Activated CD4-positive, CD25-positive, alpha-beta regulatory T cell (primary cell): ENCODE measurements at places on chromosomes 4 and X.

- DNase-seq, result no peak
Measured at GRCh38 chr4:102815981-102816380, 11.4 kb downstream of the UBE2D3 start.

DNA sequence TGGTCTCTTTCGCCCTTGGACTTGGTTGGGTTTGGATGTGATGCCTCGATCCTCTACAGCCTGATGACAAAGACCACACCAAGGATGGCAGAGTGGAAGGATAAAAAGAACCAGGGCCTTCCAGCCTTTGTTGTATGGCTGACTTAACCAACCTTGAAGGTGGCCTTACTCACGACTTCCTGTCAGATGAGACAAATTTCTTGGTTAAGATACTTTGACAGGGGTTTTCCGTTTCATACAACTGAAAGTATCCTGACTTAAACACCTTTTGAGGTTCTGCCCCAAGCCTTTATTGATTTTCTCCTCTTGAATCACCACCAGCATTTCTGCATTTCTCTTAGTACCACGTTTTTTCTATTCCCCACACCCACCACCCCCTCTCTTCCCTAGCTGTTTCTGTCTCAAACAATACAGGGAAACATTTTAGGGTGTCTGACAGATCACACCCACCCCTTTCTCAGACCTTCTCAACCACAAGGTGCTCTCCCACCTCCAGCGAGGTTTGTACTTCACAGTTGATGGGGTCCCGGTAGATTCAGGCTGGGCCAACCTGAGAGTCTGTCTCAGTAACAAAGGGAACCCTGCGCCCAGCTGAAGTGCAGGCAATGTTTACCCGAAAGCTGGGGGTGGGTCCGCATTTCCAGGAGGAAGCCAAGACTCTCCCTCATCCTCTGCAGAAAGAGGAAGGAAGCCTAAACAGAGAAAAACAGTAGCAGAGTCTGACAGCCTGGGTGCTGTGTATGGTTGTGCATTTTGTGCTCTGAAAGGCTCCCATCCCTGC lies 5.0 kb upstream of the TSPAN5 start:
- no peak for DNase-seq

DNA sequence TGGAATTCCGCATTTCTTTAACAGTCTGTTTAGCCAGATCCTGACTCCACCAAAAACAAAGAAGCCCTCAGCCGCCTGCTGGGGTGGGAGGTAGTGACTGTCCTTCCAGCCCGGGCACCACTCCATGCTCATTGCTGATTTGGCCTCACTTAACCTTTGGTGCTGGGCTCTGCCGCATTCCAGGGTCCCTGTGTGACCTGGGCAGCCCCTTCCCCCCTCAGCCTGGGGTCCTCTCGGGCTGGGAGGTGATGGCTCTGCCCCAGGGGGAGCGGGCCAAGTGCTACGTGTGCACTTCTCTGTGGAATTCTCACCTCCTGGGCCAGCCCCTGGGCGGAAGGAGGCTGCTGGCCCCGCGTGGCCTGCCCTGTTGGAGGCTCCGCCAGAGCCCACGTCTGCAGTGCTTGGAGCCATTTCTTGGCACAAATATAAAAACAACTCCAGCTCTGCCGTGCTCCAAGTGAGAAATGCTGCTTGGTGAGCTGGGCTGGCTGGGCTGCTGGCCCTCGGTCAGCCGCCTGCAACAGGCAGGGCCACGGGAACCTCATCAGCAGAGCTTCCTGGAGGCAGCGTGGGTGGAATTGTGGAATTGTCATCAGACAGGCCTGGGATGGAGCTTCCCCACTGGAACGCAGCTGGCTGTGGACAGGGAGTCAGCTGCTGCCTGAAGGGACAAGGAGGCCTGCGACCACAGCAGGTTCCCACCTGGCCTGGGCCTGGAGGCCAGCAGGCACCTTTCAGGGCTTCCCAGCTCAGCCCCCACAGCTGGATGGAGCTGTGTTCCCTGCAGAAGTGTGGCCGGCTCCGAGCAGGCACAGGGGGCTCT lies 66.0 kb downstream of the TRMT44 start:
- DNase-seq, result no peak

DNA sequence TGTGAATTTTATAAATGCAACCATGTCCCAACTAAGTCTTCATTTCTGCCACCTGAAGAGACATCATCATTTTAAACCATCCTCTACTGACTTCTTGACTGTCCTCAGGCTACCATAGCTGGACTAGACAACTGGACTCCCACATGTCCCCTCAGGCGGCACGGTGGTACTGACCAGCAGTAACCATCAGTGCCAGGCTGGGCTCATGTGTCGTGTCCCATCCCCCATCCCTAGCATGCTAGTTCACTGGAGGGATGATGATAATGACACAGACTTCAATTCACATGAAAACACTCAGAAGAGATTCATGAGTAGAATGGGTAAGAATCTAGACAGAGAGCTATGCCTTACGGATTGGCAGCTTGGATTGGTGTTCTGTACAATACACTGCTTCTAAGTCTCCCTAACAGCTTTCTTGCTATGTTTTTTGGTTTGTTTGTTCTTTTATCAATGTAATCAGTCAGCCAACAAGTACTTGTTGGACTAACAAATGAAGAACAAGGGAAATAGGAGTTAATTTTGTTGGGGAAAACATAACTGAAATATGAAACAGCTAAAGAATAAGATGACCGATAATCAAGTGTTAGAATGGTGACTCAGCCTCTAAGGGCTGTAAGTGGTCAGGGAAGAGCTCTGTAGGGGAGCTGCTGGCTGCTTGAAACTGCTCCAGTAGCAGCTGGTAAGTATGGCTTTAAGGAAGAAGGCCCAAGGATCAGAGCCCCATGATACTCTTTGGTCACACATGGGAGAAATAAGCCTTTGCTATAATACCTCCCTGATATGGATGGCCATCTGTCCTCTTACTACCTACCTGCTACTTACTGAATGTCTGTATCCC lies 10.3 kb downstream of the ZDHHC9 start:
- no peak for DNase-seq

- DNase-seq, result no peak
Measured at GRCh38 chr4:60241866-60242265, 958.3 kb upstream of the ADGRL3 start.

GRCh38 chrX:45912316-45912715 lies 632.9 kb downstream of the ZNF674 start:
- no peak for DNase-seq

- no peak for DNase-seq
Measured at GRCh38 chr4:102604222-102604940, 103.2 kb downstream of the NFKB1 start.

DNA sequence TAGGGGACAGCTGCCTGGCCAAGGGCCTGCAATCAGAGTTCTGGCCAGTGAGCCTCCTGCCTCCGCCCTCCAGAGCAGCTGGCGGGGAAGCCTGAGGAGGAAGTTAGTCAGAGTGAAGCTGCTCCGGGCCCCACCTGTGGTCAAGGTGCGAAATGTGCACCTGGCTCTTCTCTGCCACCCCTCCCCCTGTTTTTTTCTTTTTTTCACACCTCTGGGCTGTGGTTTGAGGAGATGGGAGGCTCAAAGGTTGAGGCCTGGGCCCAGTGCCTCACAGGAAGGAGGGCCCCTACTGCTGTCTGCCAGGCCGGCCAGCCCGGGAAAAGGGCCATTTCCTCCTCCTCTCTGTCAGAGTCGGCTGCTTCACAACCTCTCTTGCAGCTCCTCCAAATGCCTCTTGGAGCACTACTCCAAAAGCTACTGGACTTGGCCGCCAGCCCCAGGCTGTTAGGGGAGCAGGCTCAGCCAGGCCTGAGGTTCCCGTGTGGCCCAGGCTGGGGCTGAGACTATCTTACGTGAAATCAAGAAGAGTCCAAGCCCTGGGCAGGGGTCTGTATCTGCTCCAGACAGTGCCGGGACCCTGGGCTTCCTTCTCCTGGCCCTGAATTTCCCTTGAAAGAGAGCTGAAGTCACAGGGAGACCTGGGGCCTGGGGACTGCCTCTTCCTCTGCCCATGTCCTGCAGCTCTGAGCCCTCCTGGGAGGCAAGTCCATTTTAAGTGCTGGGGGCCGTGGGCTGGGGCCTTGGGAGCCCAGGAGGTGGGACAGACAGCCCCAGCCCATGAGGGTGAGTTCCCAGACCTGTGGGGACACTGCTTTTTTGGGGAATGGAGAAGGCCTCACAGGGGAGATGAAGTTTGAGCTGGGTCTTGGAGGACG lies 4.5 kb upstream of the CXCR3 start:
- peak; percentile 3 for DNase-seq

DNA sequence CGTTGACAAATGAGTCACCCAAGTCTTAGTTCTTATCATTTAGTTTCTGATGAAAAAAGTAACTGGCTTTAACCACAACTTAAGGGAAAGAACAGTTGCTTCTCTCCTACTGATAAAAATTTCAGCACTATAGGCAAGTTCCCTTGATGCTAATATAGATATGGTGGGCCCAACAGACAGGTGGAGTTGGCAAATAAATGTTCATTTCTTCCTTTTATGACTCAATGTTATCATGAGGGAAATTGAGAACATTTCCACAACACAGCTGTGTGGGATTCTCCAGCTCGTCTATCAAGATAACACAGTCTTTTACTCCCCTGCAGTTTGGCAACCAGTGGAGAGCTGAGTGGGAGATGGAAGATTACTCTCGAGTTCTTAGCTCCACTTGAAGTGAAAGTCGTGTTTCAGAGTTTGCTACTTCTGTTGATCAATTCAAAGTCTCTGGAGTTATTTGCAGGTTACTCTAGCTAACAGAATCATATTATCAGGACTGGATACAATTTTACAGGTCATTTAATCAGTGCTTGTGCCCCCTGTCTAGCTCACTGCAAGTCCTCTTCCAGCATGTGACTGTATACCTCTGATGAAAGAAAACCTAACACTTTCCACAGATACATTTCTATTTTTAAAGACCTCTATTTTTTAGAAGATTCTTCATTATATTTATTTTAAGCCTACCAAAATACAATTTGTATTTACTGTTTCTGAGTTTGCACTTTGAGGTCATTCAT lies 270.6 kb upstream of the GK2 start:
- no peak for DNase-seq

DNA sequence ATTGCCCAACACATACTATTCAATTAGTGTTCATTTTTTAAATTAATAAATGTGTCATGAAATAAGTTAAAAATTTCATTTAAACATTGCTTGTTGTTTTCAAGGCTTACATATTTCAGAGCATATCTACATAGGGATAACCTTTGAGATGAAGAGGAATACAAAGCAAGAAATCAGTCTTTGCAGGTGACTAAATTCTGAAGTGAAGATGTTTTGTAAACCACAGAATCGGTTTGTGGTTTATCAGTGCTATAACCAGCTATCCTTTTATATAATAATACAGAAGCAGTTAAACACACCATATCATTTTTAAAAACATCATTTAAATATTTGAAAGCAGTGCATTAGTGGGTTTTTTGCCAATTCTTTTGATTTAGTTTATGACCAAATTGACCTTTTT lies 26.9 kb downstream of the FAM241A start:
- no peak for DNase-seq

DNA sequence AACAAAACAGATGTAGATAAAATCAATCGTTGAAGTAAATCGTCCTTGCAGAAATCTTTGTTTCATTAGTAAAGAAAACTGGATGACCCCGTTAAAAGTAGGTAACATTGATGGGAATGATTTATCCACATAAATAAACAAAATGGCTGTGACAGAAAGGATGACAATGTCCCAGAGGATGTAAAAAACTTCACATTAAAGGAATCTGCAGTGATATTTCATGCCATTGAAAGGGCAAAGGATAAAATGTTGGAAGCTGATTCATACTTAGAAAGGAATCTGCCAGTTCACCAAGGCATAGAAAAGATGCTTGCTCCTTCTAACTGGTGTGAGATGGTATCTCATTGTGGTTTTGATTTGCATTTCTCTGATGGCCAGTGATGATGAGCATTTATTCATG lies 24.2 kb upstream of the EPGN start:
- DNase-seq, result no peak

GRCh38 chr4:40763228-40763716 lies 13.5 kb downstream of the NSUN7 start:
- DNase-seq, result no peak

- no peak for DNase-seq
Measured at GRCh38 chr4:10577018-10577417, 107.5 kb downstream of the CLNK start.

- no peak for DNase-seq
Measured at GRCh38 chr4:105710678-105711077, 2.1 kb downstream of the GSTCD start.

GRCh38 chrX:31555506-31555905 lies 483.7 kb upstream of the FTHL17 start:
- DNase-seq, result no peak

GRCh38 chr4:79225360-79225759 lies 100.5 kb downstream of the NAA11 start:
- no peak for DNase-seq
